Activated CD4-positive, alpha-beta T cell treated with anti-CD3 and anti-CD28 coated beads, Interleukin-2, amount 50 U/mL, for 16 hours (primary cell): ENCODE measurements at places on chromosomes 1 and 21.

GRCh38 chr1:16183179-16183578 lies 27.3 kb upstream of the EPHA2 start:
- DNase-seq: no peak

- peak; percentile 17 for DNase-seq
These were observed 9.6 kb downstream of the C1orf105 start for GRCh38 chr1:172430128-172430454.

GRCh38 chr1:76198452-76198851 lies 123.9 kb downstream of the ST6GALNAC3 start:
- DNase-seq: no peak

DNA sequence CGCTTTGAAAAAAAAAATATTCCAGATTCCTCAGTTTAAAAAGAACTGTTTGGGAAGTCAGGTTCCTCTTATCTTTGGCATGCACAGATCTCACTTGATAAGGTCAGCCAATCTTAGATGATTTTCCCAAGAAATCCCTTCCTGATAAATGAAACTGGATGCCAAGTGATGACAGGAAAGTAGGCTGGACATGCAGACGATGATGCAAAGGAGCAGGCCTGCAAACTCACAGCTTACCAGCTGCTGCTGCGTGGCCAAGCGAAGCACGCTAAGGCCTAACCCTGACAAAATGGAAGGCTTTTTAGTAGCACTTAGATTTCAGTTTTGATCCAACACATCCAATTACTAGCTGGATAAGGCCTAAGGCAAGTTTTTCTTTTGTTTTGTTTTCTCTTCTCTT lies 10.1 kb downstream of the TADA1 start:
- DNase-seq: no peak

- DNase-seq: peak; percentile 67
These were observed 1.4 kb downstream of the PTPN7 start for GRCh38 chr1:202158810-202159533.

DNA sequence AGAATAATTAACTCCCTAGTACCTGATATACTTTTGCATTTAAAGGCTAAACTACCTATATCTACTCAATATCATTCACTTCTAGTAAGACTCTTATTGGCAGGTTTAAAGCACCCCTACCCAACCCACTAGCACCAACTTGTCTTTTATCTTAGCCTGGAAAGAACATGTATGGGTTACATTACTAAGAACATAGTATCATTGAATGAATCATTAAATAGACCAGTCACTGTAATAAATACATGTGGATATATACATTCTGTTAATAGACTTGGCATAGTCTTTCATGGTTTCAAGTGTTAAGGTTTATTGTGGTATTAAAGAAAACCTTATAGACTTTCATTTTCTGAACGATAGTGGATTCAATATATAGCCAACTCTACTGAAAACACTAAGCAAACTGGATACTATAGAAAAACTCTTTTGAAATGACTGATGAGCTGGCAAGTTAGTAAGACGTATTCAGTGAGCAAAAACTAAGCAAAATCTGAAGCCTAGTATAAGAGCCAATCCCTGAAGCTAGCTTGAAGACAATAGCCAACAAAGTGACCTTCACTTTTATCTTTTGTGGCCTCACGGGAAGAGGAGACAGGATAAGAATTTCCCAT lies 10.3 kb downstream of the HIVEP3 start:
- no peak for DNase-seq
